Activated naive CD4-positive, alpha-beta T cell treated with anti-CD3 and anti-CD28 coated beads, Interleukin-2, amount 50 U/mL, for 16 hours (primary cell): ENCODE measurements at places on chromosomes 11 and 22.
A peak's percentile ranks its signal among the peaks of the same experiment; 100 is the strongest.

DNA sequence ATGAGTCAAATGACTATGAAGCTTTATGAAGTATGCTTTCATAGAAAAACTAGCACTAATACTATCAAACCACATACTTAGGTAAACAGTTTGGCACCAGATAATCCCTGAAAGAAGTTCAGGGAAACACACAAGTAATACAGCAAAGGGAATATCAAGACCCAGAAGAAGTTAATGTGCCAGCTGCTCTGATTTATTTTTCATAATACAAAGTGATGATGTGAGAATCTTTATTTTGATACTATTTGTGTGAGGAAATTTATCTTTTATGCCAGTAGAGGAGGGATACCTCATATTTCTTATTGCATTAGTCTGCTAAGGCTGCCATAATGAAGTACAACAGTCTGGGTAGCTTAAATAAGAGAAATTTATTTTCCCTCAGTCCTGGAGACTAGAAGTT, 67.7 kb upstream of the ANO3 start:
- DNase-seq, result no peak

DNA sequence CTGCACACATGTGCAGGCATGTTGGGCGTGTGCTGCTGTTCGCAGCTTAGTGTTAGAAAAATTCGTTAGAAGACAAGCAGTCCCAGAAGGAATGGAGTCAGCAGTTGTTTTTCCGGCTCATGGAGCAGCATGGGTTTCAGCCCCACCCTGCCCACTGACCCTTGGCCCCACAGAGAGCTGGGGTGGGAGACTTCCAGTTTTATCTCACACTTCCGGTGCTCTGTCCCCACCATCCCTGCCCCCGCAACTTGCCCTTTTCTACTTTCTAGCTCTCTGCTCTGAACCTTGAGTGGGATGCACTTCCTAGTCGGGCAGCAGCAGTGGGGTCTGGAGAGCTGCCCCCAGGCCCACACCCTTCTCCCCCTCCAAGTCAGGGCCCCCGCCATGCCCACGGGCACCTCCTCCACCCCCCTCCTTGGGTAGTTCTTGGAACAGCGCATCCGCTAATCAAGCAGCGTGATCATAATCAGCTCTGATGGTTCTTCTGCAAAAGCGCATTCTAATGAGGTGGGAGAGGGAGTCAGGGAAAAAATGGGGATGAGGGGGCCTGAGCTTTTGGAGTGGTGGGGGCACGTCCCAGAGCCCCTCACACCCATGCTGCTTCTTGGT, 184.4 kb downstream of the CEP164 start:
- no peak for DNase-seq

DNA sequence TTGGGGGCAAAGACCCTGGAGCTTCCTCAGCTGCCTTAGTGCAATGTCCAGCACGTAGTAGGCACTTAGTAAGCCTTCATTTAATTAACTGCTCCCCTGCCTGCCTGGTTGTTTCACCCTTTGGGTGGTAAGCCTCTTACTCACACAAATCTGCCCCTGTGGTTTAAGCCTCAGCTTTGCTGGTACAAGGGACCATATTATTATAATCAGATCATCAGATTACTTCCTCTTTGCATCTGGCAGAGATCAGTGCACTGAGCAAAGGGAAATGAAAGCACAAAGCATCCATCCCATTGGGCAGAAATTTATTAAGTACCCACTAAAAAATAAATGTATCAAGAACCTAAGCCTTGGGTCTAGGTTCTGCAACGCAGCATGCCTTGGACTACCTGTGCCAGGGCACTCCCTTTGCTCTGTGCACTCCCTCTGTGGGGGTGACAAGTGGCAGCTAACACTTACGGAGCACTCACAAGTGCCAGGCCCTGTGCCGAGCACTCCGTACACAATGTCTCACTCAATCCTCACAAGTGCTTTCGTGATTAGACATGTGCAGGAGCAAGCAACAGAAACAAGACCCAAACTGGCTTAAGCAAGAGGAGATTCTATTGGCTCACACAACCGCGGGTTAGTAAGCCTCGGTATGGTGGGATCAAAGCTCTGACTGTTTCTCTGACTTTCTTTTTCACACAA, 34.9 kb upstream of the DAGLA start:
- no peak for DNase-seq

DNA sequence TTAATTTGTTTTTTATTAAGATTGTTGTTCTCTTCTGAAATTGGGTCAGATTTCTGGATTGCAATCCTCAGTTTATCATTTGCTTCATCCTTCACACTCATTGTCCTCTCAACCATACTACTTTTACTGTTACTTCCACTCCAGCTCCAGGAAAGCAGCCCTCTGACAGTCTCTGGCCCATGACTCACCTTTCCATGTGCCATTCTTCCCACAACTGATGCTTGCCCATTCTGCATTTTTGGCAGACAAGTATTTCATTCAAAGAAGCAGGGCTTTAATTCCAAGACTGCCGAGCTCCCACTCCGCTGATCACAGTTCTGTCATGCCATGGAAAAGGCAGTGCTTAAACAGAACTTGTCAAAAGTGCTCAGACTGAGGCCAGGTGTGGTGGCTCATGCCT, 139.2 kb downstream of the WNT11 start:
- DNase-seq, result no peak

GRCh38 chr11:118215262-118215661, 9.5 kb downstream of the JAML start:
- no peak for DNase-seq

DNA sequence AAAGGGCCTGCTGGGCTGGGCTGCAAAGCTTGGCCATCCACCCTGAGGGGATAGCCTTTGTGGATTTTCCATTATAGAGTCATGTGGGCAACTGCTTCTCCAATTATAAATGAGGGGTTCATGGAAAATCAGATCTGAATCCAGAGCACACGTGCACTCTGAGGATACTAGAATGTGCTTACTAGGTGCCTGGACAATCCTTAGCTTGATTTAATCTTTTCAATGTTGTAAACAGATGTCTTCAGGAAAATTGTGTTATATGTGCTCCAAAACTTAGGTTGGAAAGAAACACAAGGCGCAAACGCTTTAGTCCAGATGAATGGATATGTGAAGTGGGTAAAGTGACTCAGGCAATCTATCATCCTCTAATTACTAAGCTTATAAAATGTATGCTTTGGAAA, 92.0 kb downstream of the SLC17A6 start:
- no peak for DNase-seq

- DNase-seq, result peak; percentile 8
These were observed 32.6 kb downstream of the SHANK3 start for GRCh38 chr22:50705219-50705691.

DNA sequence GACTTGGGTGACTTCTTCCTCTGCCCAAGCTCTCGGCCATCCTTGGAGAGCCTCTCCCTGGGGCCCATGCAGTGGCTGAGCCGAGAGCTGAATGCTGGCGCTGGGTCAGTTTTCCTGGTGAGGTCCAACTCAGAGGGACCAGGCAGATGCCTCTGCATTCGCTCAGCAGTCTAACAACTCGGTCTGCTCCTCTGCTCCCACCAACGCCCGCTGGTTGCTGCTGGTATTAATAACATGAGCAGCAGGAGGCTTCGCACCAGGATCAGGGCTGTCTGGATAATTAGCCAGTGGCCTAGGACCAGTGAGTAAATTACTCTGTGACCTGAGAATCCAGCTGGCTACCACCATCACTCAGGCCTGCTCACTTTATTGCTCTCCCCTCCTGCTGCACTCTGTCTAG, 77.7 kb upstream of the FAM181B start:
- DNase-seq, result no peak

DNA sequence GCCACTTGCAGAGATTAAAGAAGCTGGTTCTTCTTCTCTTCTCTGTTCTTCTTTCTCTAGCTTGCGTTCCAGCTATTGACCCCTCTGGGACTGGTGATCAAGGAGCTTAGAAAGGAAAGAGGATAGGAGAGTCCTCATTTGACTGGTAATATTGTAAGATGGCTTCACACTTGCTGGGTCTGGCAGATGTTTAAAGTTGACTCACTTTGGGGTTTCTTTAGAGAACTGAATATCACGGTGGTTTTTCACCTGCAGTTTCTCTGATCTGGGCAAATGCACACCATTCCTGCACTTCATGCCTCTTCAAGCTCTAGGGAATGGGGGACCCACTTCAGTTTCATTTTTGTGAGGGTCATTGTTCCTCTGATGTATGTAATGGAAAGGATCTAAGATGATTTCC, 41.8 kb upstream of the DEUP1 start:
- DNase-seq, result no peak

- DNase-seq, result no peak
These were observed 27.9 kb downstream of the PARVB start for GRCh38 chr22:44051961-44052360.

GRCh38 chr22:30262917-30263741, 3.5 kb downstream of the OSM start:
- DNase-seq, result peak; percentile 81

DNA sequence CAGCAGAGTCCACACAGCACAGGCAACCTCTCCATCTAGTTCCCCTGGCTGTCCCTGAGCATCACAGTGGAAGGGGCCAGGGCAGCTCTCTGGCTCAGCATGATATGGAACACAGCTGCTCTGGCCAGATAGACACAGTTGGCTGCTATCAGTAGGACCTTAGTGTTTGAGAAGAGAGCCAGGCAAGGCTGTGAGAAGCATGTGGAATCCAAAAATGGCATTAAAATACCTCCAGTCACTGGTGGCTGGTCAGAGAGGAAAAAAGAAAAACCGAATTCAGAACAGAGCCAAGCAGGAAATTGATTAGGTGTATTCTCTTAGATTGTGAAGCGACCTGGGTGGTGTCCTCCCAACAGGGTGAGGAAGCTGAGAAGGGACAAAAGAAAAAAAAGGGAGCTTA, 27.9 kb downstream of the SERPINH1 start:
- DNase-seq, result no peak

DNA sequence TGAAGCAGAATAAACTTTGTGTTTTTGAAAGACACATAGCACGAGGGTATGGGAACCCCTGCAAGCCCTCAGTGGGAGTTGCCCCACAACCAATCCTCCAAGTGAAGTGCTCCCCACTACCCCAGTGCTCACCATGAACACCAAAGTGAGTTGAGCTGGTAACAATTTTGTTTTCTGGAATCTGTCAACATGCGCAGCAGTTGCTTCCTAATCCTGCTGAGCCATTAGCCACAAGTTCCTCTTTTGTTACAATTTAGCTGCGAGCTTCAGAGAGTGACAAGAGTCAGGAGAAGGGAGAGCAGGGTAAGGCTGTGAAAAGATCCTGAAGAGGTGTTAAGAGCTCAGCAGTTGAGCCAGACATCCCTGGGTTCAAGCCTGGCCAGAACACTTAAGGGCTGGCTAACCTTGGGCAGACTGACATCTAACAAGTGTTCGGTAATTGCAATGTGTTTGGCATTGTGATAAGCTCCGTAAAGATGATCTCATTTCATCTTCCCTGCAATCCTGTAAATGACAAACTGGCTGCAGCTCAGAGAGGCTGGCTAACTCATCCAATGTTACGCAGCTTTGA, 24.1 kb upstream of the ASPHD2 start:
- no peak for DNase-seq

GRCh38 chr11:62602141-62603071, 741 bp upstream of the MTA2 start:
- DNase-seq, result peak; percentile 34

DNA sequence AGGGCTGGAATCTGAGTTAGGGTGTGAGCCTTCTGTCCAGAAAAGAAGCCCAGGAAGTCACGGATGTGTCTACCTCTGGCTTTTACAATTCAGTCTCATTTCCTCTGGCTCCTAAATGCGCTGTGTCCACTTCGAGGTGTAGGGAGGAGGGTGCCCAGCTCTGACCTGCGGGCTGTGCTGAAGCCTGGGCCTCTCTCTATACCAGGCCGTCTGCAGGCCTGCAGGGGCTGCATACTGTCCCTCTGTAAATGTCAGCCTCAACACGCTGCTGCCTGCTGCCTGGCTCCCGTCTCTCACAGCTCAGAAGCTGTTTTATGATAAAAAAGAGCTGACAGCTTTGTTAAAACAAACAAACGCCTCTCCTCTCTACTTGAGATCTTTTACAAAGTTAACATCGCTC, 14.5 kb downstream of the ARVCF start:
- no peak for DNase-seq

DNA sequence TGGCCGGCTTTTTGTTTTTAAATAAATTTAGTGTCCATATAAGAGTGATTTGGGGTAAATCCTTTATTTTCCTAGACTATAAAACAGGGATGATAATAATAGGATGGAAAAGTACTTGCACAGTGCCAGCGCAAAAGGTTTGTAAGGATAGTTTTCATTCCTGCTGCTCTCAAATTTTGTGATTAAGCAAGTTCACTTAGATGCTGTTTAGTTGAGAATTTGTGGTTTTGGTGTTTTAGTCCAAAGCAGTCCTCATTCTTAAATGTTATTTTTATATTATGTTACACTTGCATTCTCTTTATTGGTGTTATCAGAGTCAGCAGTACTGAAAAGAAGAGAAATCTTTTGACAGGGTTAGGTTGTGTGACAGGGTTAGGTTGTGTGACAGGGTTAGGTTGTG, 47.9 kb downstream of the PPP6R3 start:
- no peak for DNase-seq

GRCh38 chr11:35611741-35612140, 6.5 kb upstream of the FJX1 start:
- DNase-seq, result no peak

DNA sequence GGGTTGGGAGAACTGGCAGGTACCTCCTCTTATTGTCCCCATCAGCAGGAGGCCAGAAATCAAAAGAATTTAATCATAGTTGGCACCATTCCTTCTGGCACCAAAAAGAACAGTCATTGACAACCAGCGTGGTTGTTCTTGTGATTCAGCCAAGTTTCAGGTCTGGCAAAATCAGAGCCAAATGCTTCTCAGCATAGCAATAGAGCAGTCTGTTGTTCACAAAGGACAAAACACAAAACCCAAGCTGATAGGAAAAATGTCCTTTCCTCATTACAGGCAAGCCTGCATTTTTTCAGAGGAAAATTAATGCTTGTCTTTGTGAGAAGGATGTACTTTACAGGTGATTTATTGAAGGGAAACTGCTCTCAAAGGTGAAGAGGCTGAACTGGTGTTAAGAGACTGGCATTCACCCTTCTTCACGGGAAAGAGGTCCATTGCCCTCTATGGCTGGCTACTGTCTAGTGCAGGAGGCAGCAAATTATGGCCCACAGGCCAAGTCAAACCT, 241.8 kb upstream of the ARHGAP42 start:
- DNase-seq, result no peak

DNA sequence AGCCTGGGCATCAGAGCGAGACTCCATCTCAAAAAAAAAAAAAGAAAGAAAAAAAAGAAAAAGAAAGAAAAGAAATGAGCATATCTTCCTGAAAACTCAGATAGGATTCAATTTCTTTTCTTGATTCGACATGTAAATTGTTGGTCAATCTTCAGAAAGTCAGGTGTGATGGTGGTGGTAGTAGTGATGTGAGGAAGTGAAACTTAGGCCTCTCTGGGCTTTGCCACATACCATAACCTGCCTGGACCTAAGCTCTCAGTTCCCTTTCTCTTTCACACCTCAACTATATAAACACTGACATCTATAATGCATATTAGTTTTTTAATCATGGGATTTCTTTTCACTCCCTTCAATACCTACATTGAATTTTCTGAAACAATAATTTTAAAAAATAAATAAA, 98.0 kb upstream of the TBCEL start:
- no peak for DNase-seq
